ENCODE measurements at places on chromosomes 3 and 15. TPM values are rescaled to one million over a fixed set of nuclear protein-coding genes. Genes with fewer than 3 reads are reported as not detected.

SAMMSON gene
- not detected for total RNA-seq

CYP1A1 gene
- total RNA-seq: 1.2 TPM

FRMD5 gene
- 10.0 TPM for total RNA-seq

ERICH6 gene
- total RNA-seq: 0.03 TPM

CMTM8 gene
- total RNA-seq: 0.78 TPM

SLC15A2 gene
- total RNA-seq: 0.26 TPM

GREM1 gene
- 166 TPM for total RNA-seq

ASB14 gene
- not detected for total RNA-seq

NR2E3 gene
- total RNA-seq: 0.20 TPM

FOXB1 gene
- not detected for total RNA-seq

PLSCR2 gene
- not detected for total RNA-seq

ANKRD34C gene
- not detected for total RNA-seq

ZNF860 gene
- 0.46 TPM for total RNA-seq

GRIP2 gene
- total RNA-seq: 0.46 TPM

CPNE9 gene
- not detected for total RNA-seq

LTK gene
- total RNA-seq: 0.07 TPM

TMEM62 gene
- 12.8 TPM for total RNA-seq

CD200 gene
- total RNA-seq: 12.8 TPM

LIPH gene
- 0.43 TPM for total RNA-seq

RTP4 gene
- total RNA-seq: 0.59 TPM

SLC25A26 gene
- total RNA-seq: 16.3 TPM

MESP2 gene
- total RNA-seq: 0.66 TPM

SERINC4 gene
- total RNA-seq: not detected

BAHD1 gene
- total RNA-seq: 10.4 TPM

SRGAP3 gene
- 7.6 TPM for total RNA-seq

SH3GL3 gene
- total RNA-seq: 0.07 TPM

YEATS2 gene
- 55.4 TPM for total RNA-seq

SLITRK3 gene
- total RNA-seq: not detected

ESYT3 gene
- 0.07 TPM for total RNA-seq

TNNC1 gene
- total RNA-seq: 0.23 TPM

NCBP2 gene
- total RNA-seq: 70.1 TPM

SCG5 gene
- 29.6 TPM for total RNA-seq

ARL8B gene
- total RNA-seq: 73.9 TPM

SPINT1 gene
- total RNA-seq: 0.36 TPM

WNT5A gene
- 80.7 TPM for total RNA-seq

WDR76 gene
- total RNA-seq: 3.8 TPM

ROBO2 gene
- total RNA-seq: 0.43 TPM

IL17RE gene
- 0.89 TPM for total RNA-seq

RYR3 gene
- 0.07 TPM for total RNA-seq

KLHL6 gene
- total RNA-seq: under 0.01 TPM

TGM4 gene
- total RNA-seq: not detected

CLRN1 gene
- not detected for total RNA-seq

BFSP2 gene
- total RNA-seq: not detected

HYAL1 gene
- total RNA-seq: 2.5 TPM

RHOV gene
- total RNA-seq: 0.07 TPM

DPPA2 gene
- total RNA-seq: not detected

ACVR2B gene
- 4.0 TPM for total RNA-seq

MAP3K13 gene
- 15.5 TPM for total RNA-seq

CCR1 gene
- not detected for total RNA-seq

Measured in smooth muscle cell of the pulmonary artery (primary cell).